ENCODE measurements at places on chromosomes 3 and 15.

DNA sequence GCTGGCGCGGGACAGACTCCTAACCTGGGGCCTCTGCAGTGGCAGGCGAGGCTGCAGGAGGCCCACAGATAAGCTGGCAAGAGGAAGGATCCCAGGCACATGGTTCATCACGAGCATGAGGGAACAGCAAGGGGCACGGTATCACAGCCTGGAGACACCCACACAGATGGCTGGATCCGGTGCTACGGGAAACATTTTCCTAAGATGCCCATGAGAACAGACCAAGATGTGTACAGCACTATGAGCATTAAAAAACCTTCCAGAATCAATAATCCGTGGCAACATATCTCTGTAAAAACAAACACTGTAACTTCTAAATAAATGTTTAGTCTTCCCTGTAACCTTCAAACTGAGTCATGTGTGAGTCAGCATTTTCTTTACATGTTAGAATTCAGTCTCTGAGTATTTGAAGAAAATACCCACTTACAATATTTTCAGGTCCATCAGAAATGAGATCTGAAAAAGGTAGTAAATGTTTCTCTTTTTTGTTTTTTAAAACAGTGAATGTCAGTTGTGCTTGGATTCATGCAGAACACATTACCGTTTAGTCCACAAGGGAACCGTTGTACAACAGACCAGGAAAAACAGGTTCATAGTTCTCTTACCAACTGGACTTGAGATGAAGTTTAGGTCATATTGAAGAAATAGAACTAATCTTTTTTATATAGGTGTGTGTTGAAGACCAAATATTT, 75.9 kb downstream of the BOC start:
- DNase-seq, result no peak

GRCh38 chr15:56052395-56053045, 59.1 kb upstream of the NEDD4 start:
- no peak for DNase-seq

- no peak for DNase-seq
Measured at GRCh38 chr3:126916546-126916945, 66.4 kb upstream of the PLXNA1 start.

GRCh38 chr3:81437683-81438082, 323.8 kb downstream of the GBE1 start:
- no peak for DNase-seq

DNA sequence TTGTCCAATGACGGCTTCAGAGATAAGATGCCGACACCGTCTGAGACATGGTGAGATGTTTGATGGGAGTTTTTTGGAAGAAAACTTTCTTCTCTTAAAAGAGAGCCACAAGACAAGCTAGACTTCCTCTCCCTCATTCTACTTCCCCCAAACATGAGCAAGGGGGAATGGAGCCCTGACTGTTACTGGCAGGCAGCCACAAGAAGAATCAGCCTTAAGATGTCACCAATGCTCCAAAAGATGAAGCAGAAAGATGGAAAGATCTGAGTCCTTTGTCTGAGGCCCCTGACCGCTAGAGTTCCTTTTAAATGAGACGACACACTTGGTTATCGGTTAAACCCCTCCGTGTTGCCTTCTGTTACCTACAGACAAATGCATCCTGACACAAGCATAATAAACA, 108.7 kb downstream of the ST8SIA2 start:
- DNase-seq, result no peak

- DNase-seq, result no peak
Measured at GRCh38 chr3:71208211-71209095, 375.1 kb downstream of the FOXP1 start.

DNA sequence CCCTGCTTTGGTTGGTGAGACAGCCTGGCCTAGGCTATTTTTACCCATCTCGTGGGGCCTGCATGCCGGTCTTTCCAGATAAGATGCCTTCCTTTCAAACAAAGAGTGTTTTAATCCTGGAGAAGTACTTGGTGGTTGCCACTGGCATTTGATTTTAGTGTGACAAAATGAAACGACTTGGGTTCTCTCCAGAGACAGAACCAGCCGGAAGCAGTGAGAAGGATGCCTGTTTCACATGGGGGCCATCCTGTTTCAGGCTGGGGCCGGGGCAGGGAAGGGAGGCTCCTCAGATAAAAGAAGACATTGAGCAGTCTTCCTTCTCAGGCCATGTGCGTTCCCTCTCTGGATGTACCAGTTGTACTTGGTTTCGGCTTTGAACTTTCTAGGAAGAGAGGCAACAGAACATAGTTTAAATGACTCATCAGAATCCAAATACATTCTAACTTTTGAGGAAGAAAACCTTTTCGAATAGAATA, 74.9 kb downstream of the TOP2B start:
- no peak for DNase-seq

DNA sequence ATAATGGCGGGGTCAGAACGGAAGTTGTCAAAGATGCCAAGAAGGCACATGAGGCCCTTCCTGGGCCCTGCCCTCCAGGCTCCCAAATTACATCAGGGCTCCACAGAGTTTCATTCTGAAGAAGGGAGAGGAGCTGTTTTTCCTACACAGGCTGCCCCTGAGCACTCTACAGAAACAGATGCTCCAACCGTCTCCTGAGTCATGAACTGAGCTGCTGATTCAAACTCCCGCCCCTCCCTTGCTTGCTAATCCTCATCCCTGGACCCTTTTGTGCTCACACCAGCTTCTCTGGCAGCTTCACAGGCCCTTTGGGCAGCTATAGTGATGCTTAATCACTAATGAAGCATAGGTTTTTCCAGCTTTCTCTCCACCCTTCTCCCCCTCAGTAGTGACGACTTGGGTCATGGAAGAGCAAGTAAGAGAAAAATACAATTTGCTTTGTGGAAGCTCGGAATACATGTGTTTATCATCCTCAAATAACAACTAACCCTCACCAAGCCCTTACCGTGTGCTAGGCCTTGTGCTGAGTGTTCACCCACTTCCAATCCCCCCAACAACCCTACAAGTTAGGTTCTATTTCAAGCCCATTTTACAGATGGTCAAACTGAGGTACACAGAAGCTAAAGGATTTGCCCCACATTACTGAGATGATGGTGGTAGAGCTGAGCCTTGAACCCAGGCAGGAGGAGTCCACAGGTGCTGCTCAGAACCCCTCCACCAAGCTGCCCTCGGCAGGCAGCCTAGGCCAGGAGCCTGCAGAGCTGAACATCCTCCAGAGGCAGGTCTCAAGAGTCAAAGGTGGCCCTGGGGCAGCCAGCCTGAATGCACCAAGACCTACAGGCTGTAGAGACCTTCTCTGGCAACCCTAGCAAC, 21.9 kb downstream of the MEGF11 start:
- DNase-seq, result no peak

- no peak for DNase-seq
Measured at GRCh38 chr3:157408499-157409149, 28.0 kb upstream of the PTX3 start.

- no peak for DNase-seq
Measured at GRCh38 chr3:21912711-21913110, 161.7 kb upstream of the ZNF385D start.

DNA sequence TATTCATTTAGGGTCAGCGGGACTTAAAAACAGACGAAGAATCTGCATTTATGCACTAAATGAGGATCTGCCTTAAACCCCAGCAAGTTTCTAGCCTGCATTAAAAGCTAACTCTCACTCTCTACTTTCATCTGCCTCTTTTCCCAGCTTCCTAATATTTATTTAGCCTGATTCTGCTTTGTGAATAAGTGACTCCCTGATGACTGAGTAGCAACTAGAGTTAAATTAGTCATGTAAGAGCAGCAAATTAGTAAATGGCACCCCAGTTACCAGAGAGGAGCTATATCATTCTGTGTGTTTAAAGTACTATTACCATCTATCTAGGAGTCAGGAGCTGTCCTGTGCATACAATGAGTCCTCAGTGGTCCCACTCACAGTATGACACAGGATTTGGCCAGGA, 391.0 kb upstream of the RORA start:
- DNase-seq, result no peak

GRCh38 chr15:97501291-97501690, 459.2 kb upstream of the ARRDC4 start:
- DNase-seq, result no peak

GRCh38 chr3:30098653-30099455, 507.5 kb upstream of the TGFBR2 start:
- DNase-seq, result no peak

DNA sequence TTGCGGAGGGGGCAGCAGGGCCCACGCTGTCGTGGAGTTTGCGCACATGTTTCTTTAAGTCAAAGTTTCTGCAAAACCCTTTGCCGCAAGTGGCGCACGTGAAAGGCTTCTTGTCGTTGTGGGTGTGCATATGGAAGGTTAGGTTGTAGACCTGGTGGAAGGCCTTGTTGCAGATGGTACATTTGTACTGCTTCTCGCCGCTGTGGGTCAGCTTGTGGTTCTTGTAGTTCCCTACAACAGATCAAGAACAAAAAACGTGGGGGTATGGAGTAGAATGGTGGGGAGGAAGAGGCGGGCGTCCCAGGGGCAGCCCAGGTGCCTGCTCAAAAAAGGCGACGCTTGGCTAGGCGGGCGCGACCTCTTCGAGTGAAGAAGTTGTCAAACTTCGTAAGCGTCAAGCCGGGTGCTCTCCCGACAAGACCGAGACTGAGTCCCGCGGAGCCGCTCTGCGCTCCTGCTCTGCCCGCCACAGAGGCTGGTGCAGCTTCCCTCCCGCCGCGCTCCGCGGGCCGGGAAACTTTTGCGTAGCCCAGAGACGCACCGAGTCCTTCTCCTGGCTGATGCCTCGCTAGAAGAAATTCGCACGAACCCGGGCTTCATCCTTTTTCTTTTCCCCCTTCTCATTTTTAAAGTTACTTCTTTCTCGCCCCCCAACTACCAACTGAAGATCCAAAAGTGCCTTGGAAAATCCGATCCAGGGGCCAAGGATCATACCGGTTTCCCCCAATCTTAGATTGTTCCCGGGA, 3.1 kb downstream of the FEZF2 start:
- no peak for DNase-seq

GRCh38 chr15:26084771-26085170, 221.6 kb upstream of the ATP10A start:
- DNase-seq, result no peak

DNA sequence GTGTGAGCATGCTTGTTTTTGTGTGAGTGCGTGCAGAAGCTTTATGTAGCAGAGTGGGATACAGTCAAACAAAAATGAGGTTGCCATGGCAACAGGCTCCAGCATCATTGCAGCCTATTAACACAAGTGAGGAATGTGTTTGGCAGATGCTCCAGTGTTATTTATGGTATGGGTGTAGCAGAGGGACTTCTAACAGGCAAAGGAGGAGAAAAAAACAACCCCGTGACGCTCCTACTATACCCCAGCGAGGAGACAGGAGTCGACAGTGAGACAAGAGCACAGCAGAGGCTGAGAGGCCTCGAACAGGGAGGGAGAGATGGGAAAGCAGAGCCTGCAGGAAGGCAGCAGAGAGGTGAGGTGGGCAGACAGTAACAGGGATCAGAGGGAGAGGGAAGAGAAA, 4.9 kb downstream of the ADCY5 start:
- DNase-seq, result no peak
